ENCODE measurements at places on chromosomes 2 and 18.

DNA sequence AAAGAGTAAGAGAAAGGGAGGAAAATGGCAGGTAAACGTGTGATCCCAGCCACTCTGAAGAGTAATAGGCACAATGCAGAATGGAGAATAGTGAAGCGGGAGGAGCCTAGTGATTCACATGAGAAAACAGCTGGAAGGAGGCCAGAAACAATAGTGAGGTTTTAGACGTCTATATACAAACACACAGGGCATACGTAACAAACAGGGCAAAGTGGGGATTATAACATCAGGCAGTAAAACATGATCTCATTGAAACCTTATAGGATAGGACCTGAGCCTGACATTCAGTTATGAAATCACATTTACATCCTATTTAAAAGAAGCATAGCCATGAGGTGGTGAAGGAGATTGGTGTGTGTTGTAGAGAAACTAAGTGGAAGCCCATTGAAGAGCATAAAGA, 33.0 kb upstream of the GATA6 start:
- DNase-seq: no peak

DNA sequence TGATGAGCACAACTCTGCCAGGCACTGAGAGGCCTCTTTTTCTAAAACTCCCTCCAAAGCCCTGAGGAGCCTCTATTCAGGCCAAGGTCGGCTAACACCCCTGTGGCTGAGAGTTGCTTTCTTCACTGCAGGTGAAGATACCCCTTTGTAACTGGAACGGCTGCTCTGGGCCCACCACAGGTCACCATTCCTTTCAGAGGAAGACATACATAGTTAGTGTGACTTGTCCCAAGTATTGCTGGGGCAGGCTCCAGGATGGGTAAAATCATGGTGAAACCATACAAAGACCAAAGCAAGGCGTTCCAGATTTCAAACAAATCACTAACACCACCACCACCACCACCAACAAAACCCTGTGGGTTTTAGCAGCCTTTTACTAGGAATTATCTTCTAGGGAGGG, 36.8 kb downstream of the CHST10 start:
- no peak for DNase-seq

DNA sequence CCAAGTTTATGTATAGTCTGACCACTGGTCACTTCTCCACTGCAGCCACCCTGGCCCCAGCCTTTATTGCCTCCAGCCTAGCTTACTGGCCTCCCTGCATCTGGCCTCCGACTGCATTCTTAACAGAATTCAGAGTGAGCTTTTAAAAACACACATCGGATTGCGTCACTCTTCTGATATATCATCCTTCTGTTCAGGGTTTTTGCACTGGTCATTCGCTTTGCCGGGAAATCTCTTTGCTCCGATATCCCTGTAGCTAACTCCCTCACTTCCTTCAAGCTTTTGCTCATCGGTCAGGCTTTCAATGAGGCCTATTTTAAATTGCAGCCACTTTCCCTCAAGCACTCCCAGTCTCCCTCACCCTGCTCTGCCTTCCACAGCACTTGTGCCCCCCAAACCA, 101.6 kb upstream of the DLX2 start:
- no peak for DNase-seq

DNA sequence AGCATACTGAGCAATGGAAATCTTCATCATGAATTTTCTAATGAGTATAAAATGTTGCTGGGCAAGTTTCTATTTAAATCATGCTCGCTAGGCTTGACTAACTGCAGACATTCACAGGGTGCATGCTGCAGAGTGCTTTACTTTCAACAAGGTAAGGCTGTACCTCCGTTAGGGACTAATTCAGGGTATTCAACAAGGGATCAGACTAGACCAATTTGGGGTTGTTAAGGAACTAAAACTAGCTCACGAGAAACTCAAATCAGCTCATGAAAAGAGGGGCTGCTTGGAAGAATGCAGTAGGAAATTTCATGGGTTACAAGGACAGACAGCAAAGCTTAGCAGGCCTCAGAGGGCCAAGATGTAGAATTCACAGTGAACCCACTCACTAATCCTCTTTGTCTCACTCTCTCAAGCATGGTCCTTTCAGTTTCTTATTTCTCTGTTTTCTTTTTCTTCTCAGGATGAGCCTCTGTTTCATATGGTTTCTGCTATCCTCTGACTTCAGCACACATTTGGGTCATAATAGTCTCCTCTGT, 2.2 kb downstream of the MYO3B start:
- DNase-seq: no peak

DNA sequence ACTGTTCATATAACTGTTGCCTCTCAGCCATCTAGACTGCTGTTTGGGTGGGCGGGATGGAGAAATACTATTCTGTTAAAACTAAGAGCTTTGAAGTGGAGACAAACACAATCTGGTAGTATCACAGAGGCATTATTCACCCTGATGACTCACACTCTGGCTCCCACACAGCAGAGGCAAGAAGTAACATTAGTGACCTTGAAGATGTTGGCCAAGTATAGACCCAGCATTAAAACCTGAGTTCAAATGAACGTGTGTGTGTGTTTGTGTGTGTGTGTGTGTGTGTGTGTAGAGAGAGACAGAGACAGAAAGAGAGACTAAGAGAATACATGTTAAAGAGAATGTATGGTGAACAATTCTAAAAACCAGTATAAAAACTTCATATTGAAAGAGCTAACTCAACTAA, 22.5 kb upstream of the ACVR1 start:
- peak; percentile 15 for DNase-seq

DNA sequence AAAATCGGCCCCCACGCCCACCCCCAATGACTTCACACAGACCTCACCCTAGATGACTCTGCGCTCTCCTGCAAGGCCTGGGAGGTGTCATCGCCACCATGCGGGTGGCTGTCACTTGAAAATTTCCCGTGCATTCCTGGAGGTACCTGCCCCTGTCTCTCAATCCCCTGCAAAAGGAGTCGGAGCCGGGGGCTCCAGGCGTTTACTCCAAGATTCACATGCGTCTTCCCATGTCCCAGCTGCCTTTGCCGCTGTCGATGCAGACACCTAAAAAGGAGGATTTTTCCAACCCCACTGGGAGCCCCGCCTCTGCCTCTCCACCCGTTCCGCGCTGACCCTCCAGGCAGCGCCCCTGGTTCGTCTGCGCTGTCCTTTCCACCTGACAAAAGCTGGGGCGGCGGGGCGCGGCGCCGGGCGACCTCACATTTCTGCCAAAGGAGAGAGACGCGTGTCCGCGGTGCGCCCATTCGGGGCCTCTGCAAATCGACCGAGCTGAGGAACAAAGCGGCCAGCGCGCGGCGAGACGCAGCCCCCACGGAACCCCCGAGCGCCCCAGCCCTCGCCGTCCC, 667 bp downstream of the REEP1 start:
- no peak for DNase-seq

DNA sequence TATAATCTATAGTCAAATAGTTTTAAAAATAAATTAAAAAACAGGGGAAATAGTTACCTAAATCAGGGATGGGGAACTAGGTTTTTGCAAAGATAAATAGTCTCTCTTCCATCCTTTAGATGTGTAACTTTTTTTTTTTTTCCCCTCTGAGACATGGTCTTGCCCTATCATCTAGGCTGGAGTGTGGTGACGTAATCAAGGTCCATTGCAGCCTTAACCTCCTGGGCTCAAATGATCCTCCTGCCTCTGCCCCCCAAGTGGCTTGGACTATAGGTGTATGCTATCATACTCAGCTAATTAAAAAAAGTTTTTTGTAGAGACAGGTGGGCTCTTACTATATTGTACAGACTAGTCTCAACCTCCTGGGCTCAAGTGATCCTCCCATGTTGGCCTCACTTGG, 316.5 kb downstream of the CCDC85A start:
- no peak for DNase-seq

GRCh38 chr2:44805401-44806235, 135.9 kb upstream of the SIX3 start:
- DNase-seq: no peak

Data from CD4-positive, alpha-beta memory T cell (primary cell).